ENCODE measurements at places on chromosomes 11 and 22.

- DNase-seq = peak; percentile 91
Observed at GRCh38 chr22:29767171-29768051, at the start of gene UQCR10. UQCR10 (plus strand) TSS chr22:29767369; CDS start chr22:29767399, 30 bp downstream.

DNA sequence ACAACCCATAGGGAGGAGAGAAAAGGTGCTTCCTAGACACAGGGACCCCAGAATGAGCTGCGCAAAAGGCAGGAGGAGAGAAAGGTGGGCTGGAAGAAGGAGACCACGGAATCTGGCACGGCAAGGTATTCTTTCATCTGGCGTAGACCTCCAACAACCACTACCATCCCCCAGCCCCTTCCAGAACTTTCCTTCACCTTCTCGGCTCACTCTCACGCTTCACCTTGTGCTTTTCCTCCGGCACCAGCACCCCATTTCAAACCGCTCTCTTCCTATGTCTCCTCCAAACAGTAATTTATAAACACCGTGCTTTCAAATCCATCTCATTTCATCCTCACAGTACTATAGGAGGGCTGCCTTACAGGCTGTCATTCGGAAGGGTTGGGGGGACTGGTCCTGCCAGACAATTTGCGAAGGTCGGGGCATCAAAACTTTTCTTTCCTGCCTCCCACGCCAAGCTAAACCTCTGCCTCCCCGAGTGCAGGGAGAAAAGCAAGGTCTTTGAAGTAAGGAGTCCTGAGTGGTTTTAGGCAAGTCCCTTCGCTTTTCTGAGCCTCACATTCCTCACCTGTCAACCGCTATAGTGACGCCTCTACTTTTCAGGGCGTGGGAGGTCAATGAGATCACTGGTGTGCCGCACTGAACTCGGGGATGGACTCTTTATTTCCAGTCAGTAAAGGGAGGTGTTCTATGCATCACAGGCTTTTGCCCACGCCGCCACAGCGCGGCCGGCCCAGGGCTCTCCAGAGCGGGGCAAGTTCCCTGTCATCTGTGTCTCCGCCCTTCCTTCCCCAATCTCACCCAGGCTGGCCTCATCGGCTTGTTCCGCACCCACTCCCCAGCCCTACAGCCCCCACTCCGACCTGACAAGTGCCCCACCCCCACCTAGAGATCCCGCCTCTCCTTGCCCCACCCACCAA lies 800 bp downstream of the KCTD21 start:
- peak; percentile 58 for DNase-seq

GRCh38 chr11:78791964-78792363 lies 217.3 kb upstream of the NARS2 start:
- no peak for DNase-seq

DNA sequence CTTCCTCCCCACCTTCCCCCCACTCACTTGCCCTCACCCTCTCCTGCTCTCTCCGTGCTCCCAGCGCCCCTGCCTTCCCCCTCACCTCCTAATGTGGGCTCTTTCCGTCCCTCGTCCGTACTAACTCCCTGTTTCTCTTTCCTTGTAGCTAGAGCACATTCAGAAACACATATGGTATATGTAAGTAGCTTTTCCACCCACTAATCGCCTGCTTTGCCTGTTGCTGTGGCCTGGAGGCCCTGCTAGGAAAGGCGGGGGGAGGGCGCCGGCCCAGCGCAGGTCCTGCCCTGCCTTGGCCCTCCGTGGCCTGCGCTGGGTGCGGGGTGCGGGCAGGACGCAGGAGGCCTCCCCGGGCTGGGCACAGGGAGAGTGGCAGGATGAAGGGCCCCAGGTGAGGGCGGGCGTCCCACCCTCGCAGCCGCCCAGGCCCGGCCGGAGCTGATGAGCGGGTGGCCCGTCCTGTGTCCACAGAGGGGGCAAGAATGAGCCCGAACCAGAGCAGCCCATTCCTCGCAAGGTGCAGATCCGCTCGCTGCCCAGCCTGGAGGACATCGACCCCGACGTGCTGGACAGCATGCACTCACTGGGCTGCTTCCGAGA lies 41.7 kb downstream of the MOB2 start:
- DNase-seq = no peak

DNA sequence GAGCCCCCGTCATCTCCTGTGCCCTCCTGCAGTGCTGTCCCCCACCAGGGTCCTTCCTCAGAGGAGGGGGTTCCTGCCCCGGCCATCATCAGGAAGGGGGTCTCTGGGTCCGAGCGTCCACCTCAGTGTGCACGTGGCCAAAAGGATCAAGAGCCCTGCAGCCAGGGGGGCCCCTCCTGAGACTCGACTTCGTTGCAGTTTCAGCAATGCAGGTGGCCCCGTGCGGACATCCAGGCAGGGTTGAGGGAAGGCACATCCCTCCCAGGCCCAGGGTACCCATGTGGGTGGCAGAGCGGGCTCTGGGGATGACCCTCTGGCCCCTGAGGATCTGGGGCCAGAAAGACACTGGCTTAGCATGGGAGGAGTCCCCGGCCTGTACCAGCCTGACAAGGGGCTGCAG lies 41.3 kb downstream of the LRP5 start:
- no peak for DNase-seq

GRCh38 chr22:42683578-42684283 lies 34.5 kb upstream of the CYB5R3 start:
- DNase-seq = no peak

- DNase-seq = no peak
Observed at GRCh38 chr11:67364783-67365722, 8.3 kb downstream of the CLCF1 start.

- no peak for DNase-seq
Observed at GRCh38 chr11:103978616-103979595, 57.5 kb upstream of the DDI1 start.

- peak; percentile 95 for DNase-seq
Observed at GRCh38 chr11:6204706-6205105, 651 bp upstream of the C11orf42 start.

DNA sequence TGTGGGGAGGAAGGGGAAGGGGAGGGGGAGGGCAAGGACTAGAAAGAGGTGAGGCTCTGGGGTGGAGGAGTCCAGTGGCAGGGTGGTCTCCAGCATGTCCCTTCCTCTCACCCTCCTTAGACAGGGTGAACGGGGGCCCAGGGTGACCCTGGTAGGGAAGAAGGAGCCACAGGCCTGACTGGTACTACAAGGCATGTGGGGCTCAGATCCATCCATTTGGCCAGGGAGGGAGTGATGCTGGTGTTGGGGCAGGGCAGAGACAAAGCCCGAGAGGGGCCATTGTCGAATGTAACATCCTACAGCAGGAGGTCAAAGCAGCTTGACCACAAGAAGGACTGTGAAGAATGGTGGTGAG lies 69.0 kb upstream of the SHISAL1 start:
- DNase-seq = no peak

- peak; percentile 22 for DNase-seq
Observed at GRCh38 chr22:44650806-44651205, 51.2 kb upstream of the PRR5 start.

DNA sequence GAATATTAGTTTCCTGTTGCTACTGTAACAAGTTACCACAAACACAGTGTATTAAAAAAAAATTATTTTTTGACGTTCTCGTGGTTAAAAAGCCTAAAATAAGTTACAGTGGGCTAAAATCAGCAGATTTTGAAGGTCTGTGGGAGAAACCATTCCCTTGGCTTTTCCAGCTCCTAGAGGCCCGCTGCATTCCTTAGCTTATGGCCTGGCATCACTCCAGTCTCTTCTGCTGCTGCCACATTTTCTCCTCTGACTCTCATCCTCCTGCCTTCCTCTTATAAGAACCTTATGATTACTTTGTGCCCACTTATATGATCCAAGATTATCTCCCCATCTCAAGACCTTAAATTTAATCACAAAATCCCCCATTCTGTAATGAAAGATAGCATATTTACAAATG lies 392.7 kb downstream of the GUCY1A2 start:
- DNase-seq = no peak

Data from MV-4-11 (cell line).